NCI-H226 (cell line): ENCODE measurements at places on chromosomes 3 and 15.

DNA sequence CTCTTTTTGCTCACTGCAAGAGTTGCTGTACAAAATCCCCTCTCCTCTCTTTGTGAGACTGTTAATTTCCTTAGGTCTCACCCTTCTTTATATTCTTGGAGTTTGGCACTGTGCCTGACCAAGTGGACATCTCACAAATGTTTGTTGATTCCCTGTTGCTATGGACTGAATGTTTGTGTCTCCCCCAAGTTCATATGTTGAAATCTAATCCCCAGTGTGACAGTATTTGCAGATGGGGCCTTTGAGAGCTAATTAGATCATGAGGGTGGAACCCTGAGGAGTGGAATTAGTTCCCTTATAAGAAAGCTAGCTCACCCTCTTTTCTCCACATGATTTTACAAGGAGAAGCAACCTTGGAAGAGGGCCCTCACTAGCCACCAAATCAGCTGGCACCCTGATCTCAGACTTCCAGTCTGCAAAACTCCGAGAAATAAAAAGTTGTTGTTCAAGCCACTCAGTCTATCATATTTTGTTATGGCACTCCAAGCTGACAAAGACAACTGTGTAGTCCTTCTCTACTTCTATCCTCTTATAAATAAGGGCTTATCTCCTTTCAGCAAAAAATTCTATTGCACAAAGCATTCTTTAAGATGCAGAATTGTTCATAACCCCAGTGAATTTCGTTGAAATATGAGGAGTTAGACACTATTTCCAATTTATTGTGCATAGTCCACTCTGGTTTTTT lies 65.5 kb upstream of the NPHP3 start:
- DNase-seq = peak; percentile 3

DNA sequence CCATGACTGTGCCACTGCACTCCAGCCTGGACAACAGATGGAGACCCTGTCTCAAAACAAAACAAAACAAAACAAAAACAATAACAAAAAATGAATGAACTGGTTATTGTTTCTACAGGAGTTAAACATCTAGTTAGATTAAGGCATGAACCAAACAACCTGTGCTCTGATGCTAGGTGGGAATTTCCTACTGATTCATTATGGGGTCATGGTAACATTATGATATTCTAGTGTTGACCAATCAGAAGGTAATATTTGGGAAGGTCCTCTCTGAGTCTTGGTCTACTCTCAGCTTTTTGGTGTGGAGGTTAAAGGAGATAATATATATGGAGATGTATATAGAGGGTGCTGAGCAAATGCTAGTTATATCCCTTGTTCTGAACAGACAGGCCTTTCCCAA lies 37.6 kb downstream of the MCF2L2 start:
- DNase-seq = no peak

DNA sequence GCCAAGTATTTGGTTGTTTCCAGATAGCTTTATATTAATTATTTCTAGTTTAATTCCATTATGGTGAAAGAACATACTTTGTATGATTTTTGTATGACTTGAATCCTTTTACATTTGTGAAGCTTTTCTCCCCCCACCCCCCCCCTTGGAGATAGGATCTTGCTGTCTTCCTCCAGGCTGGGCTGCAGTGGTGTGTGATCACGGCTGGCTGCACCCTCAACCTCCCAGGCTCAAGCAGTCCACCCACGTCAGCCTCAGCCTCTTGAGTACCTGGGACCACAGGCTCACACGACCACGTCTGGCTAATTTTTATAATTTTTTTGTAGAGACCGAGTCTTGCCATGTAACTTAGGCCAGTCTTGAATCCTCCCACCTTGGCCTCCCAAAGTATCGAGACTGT lies 29.5 kb downstream of the ARL8B start:
- DNase-seq = no peak

DNA sequence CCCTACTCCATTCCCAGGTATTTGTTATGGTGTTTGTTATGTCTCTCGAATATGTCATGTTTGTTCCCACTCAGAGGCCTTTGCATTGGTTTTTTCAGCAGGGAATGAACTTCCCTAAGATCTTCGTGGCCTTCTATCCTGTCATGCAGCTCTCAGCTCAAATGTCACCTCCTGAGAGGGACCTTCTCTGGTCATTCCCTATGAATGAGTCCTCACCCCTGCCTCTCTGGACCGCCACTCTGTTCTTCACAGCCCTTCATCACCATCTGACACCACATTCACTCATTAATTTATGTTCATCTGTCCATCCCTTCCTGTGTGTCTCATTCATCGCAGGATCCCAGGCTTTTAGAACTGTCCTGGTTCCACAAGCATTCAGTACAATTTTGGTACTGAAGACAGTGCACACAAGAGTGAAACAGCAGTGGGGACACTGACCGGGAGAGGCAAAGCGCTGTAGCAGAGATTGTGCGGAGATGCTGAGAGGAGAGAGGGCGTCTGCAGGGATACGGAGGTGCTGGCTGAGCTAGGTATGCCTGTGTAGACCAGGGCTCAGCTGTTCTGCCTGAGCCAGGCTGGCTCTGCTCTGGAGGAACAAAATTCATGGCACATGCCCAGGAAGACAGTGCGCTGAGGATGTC lies 132.3 kb downstream of the CHCHD6 start:
- DNase-seq = no peak

- DNase-seq = no peak
These were observed 119.6 kb downstream of the CHDH start for GRCh38 chr3:53726643-53727042.

DNA sequence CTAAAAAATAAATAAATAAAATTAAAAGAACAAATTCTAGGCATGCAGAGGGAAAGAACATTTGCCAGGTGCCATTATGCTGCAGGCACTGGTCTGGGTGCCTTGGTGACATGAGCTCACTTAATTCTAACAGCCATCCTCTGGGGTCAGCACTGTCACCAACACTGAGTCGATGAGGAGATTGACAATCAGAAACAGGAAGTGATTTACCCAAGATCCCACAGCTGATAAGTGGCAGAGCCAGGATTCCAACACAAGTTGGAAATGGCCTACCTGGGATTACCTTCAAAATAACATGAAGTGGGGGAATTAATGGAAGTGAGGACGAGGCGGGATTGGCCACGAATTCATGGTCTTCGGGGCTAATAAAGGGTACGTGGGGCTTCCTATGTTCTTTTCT lies 3.6 kb downstream of the PLIN1 start:
- DNase-seq = no peak

GRCh38 chr15:67109141-67110034 lies 44.0 kb downstream of the SMAD3 start:
- peak; percentile 99 for DNase-seq

- DNase-seq = no peak
These were observed 56.4 kb downstream of the PRKCI start for GRCh38 chr3:170278627-170279026.

DNA sequence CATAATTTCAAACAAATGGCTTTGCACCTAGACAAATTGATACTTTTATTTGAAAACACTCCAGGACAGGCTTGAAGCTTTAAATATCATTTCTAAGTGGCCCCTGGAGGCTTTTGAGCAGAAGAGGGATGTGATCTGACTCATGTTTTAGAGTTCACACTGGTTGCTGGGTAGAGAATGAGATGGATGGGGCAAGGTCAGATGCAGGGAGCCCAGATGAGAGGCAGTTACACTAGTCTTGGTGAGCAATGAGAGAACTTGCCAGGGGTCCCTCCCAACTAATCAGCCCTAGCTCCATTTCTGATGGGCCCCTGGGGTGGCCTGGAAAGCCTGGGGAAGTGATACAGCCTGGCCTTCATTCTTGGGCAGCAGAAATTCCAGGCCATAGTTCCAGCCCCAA lies 190.4 kb downstream of the MEGF11 start:
- DNase-seq = no peak

GRCh38 chr3:12705981-12706380 lies 42.1 kb upstream of the RAF1 start:
- DNase-seq = no peak

GRCh38 chr15:62119227-62119864 lies 45.7 kb downstream of the C2CD4B start:
- DNase-seq = peak; percentile 97

DNA sequence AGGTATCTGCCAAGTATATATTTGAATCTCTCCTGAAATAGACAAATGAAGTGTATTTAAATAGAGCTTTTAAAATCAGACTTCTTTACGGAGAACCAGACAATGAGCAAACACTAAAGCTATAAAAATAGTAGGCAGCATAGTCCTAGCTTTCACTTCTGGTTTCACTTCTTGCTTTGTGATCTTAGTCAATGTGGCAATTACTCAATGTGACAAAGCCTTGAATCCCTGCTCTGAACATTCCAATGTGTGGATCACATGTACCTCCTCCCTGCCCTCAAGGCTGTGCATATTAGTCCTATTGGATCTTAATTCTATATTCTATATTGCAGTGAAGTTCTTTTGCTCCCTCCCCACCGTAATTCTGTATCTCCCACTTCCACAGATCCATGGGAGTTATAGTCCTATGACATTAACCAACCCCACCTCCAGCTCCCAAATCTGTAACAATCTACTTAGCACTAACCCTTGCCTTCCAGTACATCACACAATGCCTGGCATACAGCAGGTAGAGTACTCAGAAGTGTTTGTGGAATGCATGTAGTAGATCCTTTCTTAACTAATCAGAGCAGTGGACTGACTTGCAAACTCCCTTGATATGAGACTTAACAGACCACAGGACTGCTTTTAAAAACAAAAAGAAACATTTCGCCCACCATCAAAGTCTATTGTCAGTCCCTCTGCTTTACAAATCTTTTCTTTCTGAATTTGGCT lies 24.3 kb upstream of the CP start:
- DNase-seq = peak; percentile 29

GRCh38 chr3:102174312-102174712 lies 260.5 kb upstream of the ZPLD1 start:
- DNase-seq = no peak

DNA sequence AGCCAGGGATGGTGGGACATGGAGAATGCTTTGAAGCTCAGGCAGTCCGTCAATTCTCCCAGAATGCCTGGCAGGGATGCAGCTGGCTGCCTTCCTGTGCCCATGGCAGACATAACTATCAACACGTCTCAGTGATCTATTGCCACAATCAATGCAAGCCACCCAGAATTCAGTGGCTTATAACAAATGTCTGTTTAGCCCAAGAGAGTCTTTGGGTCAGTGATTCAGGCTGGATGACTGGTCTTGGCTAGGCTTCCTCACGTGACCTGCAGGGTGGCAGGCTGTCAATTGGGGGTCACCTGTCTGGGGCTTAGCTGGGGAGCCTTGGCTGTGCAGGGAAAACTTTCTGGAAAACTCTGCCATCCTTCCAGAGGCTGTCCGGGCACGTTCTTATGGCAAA lies 213.1 kb upstream of the LRRFIP2 start:
- DNase-seq = no peak

DNA sequence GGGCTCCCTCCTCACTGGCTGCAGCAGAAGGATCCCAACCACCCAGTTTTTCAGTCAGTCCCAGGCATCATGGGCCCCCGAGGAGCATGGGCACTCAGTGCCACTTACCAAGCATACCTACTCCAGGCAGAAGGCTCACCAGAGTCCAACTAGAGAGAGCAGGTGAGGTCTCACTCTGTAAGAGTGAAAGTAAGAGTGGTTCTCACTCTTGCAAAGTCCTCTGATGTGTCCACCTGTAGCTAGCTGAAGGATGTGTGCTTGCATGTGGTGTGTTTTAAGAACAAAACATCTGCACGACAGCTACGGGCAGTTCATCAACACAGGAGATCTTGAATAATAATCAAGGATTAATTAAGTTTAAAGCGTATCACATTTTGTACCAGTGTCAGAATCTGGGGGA lies 49.7 kb downstream of the CCK start:
- DNase-seq = no peak

DNA sequence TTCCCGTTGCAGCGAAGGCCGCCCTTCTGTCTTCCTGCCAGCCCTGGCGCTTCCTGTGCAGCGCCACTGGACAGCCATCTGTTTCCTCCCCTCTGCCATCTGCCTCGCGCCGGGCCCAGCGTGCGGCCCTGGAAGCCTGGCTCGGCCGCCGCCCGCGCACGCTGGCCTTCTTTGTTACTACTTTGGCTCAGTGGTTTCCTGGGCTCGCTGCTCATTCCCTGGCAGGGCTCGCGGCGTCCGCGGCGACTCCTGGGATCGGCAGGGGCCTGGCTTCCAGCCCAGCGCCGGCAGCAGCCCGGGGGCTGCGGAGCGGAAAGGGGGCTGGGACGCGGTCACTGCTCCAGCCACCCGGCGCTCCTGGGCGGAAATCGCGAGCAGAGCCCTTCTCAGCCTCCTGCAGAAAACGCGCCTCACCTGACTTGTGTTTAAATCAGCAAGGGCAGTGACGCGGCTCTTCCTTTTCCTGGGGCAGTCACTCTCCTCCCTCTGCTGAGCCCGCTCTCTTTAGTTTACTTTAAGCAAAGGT lies 10.0 kb downstream of the CMTM7 start:
- peak; percentile 46 for DNase-seq

GRCh38 chr3:177250151-177250550 lies 52.9 kb upstream of the TBL1XR1 start:
- DNase-seq = no peak

- no peak for DNase-seq
These were observed 350.3 kb downstream of the DOCK3 start for GRCh38 chr3:51024765-51025632.

- no peak for DNase-seq
These were observed 172.3 kb upstream of the MBNL1 start for GRCh38 chr3:152096280-152096906.

DNA sequence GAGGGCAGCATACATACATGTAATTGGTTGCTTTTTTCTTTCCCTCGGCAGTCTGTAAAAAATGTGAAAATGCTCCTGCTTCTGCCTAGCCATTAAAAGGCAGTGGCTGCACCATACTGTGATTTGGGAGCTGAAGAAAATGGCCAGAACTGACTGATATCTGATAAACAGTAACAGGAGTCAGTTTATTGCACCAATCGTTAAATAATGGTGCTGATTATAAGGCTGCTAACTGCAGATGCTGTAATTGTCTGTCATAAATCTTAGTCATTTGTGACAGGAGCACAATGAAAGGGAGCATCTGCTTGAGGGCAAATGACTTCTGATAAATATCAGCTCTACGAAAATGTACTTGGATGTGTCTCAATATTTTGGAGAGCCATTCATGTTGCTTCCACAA lies 263.1 kb upstream of the DNAJC19 start:
- DNase-seq = no peak

DNA sequence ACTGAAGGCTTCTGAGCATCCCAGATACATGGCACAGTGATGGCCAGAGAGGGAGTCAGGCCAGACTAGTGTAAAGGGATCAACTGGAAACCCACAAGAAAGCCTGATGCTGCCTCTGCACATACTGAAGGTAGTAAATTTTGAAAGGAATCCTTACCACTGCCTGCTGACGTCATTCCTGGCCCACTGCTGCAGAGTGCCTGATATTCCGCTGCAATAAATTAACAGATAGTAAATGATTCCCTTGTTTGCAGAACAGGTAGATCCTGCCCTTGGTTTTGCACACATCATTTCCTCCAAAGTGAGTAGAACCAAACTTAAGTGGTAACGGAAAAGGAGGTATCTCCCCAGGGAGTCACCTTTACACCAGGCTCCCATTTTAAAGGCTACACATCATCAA lies 146.7 kb downstream of the FBN1 start:
- DNase-seq = no peak

- DNase-seq = no peak
These were observed 236.4 kb upstream of the RARB start for GRCh38 chr3:25191673-25192072.

GRCh38 chr3:76456322-76456721 lies 583.6 kb upstream of the ROBO2 start:
- DNase-seq = no peak
